Neural progenitor cell (in vitro differentiated cells): ENCODE measurements at places on chromosomes 1 and 21.

DNA sequence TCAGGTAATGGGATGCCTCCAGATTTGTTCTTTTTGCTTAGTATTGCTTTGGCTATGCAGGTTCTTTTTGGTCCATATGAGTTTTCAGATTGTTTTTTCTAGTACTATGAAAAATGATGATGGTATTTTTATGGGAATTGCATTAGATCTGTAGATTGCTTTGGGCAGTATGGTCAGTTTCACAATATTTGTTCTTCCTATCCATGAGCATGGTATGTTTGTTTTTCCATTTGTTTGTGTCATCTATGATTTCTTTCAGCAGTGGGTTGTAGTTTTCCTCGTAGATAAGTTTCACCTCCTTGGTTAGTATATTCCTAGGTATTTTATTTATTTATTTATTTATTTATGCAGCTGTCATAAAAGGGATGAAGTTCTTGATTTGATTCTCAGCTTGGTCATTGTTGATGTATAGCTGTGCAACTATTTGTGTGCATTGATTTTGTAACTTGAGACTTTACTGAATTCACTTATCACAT is 103.9 kb upstream of the DNAH14 start:
- DNase-seq = no peak

DNA sequence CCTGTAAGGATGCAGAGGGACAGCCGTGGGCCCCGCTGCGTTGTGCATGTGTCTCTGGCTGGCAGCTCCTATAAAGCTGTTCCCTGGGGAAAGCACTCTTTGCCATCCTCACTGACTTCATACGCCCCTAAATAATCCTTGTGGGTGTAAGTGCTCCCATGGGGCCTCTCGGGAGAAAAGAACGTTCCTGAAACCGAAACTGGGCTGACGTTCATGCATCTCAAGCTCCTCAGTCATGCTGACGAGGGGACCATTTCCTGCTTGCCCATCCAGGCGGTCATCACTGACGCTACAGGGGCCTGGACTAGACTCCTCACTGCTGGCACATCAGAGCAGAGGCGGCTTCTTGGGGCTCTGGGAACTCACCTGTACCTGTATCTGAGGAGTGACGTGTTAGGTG is 73.1 kb upstream of the USP24 start:
- no peak for DNase-seq

- no peak for DNase-seq
Observed at GRCh38 chr1:229058111-229058561, 212.8 kb upstream of the RAB4A start.

- no peak for DNase-seq
Observed at GRCh38 chr1:223825767-223826748, 19.7 kb downstream of the TP53BP2 start.

GRCh38 chr1:55443175-55443915 is 228.2 kb upstream of the USP24 start:
- DNase-seq = no peak

DNA sequence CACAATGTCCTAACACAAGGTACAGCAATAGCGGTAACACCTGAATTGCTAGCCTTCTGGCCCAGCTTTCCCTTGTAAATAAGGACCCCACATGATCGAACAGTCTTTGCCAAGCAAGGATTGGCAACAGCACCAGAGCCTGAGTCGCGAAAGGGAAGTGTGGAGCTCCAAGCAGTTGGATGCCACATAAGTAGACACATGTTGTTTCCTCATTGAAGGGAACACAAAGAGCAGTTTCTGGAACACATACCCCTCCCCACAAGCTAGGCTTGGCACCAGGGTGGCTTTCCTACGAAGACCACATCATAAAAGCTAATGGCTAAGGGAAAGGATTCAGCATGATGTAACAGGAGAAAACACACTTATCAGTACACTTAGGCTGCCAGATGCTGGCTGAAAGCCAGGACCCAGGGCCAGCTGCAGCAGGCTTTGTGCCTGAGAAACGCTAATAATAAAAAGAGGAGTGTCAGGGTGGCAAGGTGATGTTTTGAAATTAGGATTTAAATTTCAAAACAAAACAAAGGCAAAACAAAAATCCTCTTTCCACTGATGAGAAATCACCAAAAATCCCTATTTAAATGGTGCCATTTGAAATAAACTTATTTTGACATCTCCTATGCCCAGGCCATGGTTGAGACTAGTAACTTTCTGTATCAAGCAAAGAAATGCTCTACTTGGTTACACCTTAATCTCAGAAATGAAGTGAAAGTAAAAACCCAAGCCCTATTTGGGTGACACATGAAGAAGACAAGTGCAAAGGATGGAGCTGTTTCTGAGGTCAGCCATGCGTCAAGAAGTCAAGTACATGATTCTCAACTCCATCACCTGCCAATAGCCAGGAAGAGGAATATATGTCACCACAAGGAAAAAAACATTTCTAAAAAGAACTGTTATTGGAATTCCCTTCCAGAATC is 11.9 kb upstream of the CPLANE2 start:
- DNase-seq = no peak

GRCh38 chr1:49576327-49576901 is 447.3 kb downstream of the AGBL4 start:
- DNase-seq = no peak

DNA sequence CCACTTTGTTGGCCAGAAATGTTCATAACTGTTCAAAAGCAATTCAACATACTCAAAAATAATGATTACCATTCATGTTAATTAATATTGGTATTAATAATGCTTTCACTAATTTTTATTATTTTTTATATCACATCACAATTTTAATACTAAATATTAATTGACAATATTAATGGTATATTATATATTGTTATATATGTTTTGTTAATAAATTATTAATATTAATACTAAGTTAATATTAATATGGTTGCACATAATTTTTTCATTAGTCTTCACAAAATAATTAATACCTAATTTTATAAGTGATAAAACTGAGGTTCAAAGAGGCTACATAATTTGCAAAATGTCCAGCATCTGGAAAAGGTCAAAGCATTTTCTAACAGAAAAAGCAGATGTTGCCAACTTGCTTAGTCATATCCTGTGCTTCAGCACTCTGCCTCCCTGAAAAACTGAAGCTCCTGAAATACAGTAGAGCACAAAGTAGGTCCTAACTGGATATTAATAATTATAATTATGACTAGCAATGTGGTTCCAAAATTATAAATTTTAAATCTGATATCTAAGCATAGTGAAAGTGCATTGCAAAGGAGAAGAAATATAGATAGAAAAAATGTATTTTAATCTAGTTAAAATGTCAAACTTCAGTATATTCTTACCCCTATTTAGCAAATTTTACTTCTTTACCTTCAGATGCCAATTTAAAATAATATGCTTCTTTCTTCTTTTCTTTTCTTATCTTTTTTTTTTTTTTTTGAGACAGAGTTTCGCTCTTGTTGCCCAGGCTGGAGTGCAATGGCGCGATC is 123.2 kb upstream of the TNFSF4 start:
- DNase-seq = no peak

DNA sequence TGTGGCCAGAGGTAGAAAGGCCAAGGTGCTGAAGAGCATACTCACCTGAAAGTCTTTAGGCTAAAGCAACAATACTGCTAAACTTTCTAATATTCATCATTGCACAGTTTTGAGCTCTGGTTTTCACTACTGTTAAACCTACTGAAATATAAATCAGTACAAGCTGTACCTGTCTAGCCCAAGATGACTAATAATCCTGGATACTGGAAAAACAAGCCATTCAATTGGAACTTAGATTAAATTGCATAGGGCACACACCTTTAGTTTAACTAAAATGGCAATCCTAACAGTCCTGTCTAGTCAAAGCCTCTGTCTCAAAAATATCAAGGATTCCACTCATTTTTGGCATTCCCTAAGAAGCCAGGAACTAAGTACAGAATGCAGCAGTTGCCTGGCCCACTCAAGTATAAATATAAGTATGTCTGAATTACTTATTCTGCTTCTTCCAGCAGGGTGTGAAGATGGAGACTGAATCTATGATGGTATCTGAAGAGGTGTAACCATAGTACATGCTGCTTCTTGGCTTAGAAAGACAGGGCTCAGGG is 3.1 kb downstream of the CHML start:
- DNase-seq = no peak

- DNase-seq = no peak
Observed at GRCh38 chr1:117697220-117697781, 91.5 kb downstream of the TENT5C start.

DNA sequence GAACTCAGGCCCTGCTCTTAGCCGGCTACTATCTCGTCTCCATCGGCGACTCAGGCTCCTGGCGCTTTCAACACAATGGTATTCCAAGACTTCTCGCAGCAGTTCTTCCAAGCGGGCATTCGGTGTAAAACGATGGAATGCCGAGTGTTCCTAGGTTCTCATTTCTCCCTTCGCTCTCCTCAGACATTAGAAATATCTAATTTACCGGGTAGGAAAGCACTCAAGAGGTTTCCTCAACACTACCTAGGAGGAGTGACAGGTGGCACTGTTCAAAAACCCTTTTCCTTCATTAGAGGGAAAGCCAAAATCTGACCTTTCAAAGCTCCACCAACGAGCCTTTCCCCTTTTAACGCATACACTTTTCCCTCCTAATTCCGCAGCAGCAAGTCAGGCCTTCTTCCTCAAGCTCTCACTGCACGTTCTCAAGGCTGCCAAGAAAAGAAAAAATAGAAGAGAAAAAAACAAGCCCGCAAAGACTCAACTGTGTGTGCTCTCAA is 601 bp downstream of the UBE2G2 start:
- peak; percentile 60 for DNase-seq

GRCh38 chr1:175124861-175125260 is 57.2 kb downstream of the TNN start:
- DNase-seq = no peak

DNA sequence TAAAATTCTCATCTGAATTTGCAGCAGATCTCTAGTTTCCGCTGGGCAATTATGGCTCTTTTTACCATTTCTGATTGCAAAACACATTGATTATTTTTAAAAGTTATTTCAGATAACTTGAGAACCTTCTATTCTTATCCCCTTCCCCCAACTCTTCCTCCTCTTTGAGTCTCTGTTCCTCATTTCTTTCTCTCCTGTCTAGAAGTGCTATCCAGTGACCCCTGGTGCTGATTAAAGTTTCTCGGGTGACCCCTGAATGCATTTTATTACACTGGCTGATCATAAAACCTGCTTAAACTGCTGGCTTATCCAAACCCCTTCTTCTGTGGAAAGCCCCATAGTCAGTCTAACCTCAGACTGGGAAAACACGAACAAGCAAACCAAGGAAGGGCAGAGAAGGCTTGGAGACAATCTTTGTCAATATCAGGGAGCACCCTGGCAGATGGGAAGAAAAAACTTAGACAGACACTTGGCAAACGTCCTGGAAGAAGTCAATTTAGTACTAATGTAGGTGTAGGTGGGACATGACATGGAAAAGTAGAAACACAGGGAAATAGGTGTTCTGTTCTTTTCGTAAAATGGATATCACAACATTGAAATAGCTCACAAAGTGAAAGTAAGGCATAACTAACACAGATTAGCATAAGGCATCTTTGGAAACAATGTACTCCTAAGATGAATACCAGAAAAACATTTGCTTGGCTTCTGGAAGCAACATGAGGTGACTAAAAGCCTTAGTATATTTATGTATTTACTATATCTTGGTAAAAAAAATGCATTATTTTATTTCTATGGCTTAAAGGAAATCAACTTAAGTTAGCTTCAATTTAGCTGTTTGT is 61.4 kb downstream of the GORAB start:
- no peak for DNase-seq

GRCh38 chr1:198649968-198650338 is 11.1 kb downstream of the PTPRC start:
- DNase-seq = no peak

DNA sequence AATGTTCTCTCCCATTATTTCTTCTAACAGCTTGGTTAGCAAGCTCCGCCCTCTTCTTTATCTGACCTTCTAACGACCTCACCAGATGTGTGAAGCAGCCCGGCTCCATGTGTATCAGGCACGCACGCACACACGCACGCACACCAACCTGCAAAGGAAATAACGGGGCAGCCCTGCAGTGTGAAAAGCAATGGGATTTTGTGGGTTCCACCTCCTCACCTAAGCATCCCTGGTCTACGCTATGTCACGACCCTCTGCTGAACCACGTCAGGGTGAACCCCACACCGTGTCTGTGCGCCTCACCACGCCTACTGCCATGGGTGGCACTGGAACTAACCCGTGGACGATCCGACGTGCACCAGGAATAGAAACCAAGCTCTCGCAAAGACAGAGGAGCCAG is 10.4 kb downstream of the SSU72 start:
- no peak for DNase-seq

DNA sequence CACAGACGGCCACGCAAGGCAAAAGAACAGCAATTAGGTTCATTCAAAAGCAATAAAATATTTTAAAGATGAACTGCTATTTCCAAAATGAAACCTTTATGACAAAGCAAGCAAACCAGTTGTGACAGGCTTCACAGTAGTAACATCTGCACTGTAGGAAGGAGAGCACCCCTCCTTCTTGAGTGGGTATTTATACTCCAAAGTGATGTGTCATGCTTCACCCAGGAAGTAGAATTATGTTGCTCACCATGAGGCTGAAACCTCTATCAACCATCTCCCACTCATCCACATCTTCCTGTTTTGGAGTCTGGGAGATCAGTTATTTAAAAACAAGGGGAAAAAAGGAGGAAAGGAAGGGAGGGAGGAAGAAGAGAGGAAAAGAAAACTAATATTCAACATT is 885 bp downstream of the OR2T10 start:
- no peak for DNase-seq

DNA sequence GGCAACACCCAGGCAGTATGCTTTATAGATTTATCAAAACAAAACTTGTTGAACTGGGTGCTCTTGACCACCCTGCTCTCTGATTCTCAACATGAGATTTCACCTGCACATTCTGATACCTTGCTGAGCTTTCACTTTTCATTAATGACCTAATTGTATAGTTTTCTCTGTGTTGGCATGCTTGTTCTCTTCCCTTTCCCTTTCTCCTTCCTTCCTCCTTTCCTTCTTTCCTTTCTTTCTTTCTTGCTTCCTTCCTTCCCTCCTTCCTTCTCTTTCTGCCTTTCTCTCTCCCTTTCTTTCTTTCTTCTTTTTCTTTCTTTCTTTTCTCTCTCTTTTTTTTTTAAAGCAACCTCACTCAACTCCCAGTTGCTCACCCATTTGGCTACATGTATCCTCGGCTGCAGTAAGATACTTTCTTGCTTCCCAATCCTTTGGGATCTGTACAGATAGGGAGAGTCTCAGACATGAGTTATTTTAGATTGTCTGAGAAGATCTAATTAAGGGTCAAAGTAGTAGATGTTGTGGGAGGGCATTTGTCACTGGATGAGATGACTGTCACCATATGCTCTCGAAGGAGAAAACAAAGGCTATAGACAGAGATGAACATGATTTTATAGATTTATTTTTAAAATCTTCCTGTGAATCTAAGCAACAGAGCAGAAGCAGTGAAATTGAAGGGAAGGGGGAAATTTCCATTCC is 458.0 kb downstream of the USP25 start:
- no peak for DNase-seq
